ENCODE measurements at places on chromosomes 6 and 20.

DNA sequence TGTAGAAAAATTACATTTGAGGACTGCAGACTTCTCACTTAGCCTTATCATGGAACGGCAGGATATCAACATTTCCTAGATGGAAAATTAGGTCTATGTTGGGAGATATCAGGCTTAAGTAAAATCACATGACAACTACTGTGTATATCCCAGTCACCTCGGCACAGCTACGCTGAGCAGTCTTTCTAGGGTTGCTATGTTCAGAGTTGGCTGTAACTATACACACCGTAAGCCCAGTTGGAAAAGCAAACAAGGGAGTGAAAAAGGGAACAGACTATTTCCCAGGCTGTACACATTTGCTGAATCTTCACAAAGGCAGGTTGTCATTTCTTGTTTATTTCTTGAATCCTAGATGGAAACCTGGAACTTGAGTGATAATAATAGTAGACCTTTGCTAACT lies 80.7 kb upstream of the PTPRK start:
- DNase-seq, result no peak

- DNase-seq, result no peak
Measured at GRCh38 chr20:60447703-60448102, 489.5 kb downstream of the CDH26 start.

GRCh38 chr20:18092890-18093289 lies 35.2 kb upstream of the OVOL2 start:
- DNase-seq, result no peak

GRCh38 chr6:707576-708236 lies 14.8 kb upstream of the EXOC2 start:
- no peak for DNase-seq

DNA sequence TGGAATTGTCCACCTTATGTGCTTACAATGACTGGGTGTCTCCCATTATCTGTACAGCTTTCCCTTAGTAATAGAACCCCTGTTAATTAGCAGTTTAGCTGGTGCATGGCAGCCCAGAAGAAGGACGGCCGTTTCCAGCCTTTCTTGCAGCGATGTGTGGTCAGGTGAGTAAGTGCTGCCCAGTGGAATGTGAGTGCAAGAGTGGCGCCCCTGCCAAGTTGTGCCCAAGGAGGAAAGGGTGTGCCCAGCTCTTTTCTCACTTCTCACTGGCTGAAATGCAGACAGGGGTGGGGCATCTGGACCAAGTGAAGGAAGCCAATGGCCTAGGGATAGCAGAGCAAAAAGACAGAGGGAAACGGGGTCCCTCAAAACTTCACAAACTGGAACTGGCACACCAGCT lies 296.8 kb downstream of the PREX1 start:
- DNase-seq, result no peak

DNA sequence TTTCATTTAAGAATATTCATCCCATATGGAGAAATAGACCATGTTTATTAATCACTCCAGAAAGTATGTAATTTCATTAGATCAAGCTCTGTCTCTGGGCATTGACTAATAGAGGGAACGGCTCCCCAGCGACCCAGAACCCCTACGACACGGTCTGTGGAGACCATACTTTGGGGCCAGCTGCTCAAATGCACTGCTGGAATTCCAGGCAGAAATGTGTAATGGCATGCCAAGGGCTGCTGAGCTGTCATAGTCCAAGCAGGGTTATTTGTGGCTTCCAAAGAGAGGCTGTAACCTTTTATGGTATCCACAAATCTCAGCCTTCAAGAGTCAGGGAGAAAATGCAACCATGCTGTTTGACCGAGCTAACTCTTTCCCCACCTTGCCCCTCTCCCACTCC lies 755.8 kb downstream of the DHX35 start:
- no peak for DNase-seq

- peak; percentile 91 for DNase-seq
Measured at GRCh38 chr20:10501402-10501801, 66.3 kb downstream of the SLX4IP start.

All from KBM-7 (cell line).